ENCODE measurements at places on chromosomes 4 and X.
A peak's percentile ranks its signal among the peaks of the same experiment; 100 is the strongest.

DNA sequence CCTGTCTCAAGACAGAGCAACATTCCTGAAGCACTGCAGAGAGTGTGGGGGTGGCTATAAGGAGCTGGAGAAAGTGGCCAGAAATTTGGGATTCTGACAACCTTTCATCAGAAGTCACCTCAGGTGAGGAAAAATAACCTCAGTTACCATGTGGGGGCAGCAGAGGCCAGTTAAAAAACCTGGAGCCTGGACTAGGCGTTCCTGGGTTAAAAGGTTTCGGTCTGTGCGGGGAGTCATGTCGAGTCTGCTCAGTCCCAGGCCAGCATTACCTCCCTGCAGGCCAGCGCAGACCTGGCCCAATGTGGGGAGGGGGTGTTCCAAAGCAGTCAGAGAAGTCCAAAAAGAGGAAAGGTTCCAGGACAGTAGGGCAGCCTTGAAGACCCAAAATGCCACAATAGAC is 10.9 kb upstream of the NALF2 start:
- no peak for DNase-seq

DNA sequence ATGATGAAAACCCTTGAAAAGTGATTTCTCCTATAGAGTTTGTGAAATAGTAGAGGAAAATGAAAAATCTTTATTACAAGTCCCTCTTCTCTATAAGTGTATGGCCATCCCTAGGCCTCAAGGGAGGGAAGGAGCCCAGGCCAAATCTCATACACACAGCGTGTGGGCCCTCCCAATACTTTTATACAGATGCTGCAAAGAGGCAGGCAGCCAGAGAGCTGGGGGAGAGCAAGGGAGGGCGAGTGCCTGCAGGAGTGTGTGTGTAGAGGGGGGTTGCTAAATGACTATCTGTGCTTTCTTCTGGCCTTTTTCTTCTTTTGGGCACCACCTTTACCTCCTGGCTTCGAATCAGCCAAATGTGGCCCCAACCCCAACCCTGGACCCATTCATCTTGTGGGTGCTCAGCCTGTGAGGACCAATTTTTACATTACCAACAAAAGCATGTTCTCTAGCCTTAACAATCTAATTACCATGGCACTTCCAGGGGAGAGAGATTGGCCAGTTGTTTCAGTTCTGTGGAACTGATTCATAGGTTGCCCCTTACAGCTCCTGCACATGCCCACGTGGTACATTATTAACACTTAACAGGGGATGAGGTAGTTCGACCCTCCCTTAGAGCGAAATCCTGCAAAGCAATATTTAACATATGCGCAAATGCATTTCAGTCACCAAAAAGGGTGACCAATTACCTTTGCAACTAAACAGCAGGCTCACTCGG is 2.0 kb downstream of the GPC3 start:
- no peak for DNase-seq

DNA sequence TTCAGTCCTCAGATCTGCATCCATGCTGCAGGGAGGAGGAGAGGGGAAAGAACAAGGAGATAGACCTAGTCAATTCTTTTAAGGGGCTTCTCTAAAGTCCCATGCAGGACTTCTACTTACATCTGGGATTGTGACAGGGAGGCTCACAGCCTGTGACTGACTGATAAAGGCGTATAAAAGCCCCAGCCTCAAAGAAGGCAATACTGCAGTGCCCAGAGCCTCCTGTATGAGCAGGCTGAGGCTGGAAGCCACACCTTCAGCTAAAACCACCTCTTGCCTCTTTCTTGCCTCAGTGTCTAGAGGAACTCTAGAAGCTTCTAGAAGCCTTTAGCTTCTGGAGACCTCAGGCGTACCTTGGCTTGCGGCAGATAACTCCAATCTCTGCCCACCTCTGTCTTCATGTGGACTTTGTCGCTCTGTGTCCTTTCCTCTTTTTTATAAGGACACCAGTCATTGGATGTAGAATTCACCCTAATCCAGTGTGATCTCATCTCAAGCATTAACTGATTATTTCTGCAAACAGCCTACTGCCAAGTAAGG is 6.0 kb upstream of the ZCCHC4 start:
- DNase-seq = no peak

DNA sequence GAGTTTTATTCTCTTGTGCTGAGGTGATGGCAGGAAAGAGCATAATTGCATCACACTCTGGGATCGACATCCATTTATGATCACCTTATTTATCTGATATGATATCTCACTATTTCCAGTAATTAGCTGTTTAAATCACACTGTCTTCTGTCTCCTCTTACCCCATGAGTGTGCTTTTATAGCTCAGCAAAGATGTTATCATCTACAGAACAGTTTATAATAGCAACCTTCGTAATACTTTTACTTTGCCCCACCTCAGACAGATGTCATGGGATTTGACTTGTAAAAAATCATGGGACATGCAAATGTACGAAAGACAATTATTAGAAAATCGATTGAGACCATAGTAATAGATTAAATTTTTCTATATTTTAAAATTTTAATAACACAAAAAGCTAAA is 1122.3 kb upstream of the PCDH10 start:
- no peak for DNase-seq

DNA sequence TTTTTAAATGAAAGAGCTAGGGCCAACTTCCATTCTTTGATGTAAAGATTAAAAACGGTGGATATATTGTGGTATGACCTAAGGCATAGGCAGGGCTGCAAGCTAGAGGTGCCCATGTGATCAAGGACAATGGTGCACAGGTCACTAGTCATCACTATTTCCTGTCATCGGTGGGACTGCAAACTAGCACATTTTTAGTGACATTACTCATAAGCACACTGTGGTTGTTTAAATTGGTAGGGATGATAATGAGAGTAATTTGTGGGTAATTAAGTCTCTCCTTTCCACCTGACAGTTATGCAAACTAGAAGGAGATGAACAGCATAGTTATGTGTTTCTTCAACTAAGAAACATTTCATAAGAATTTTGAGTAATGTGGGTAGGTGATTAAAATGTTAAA is 85.4 kb downstream of the GPRIN3 start:
- no peak for DNase-seq

GRCh38 chr4:1081689-1082040 is 31.7 kb downstream of the RNF212 start:
- no peak for DNase-seq

GRCh38 chr4:167854881-167855280 is 237.5 kb upstream of the ANXA10 start:
- no peak for DNase-seq

GRCh38 chr4:121226362-121226761 is 62.2 kb upstream of the TNIP3 start:
- no peak for DNase-seq

GRCh38 chrX:107577933-107578332 is 50.4 kb upstream of the PRPS1 start:
- DNase-seq = no peak

- no peak for DNase-seq
Measured at GRCh38 chrX:68511255-68511654, 12.4 kb downstream of the YIPF6 start.

DNA sequence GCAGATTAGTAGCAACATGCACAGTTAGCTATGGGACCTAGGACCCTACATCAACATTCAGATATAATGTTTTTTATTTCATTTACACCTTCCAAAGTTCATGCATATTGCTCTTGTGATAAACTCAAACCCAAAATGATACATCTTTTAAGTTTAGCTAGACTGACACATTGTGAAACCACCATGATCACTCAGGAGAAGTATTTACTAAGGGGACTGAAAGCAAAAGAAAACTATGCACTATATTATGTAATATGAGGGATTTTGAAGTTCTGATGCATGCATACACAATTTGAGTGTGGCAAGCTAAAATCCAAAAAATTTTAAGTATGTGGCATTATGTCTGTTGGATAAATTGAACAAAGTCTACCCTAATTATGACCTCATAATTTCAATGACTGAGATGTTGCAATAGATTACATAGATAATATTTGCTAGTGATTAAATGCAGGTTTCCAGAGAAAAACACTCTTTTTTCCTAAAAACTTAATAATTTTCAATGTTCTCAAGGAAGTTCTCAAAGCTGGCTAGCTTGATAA is 914.8 kb upstream of the GRIA3 start:
- DNase-seq = no peak

DNA sequence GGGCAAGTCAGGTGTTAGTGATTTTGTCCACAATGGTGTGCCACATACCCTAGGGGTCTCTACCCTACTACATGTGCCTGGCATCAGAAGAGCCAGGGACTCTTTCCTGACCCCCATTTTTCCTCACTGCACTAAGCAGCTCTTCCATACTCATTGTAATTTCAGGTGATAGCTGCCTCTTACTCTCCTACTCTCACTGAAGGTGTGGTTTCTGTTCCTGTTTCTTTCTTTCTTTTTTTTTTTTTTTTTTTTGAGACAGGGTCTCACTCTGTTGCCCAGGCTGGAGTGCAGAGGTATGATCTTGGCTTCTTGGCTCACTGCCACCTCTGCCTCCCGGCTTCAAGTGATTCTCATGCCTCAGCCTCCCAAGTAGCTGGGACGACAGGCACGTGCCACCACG is 164.9 kb upstream of the USP9X start:
- DNase-seq = no peak

DNA sequence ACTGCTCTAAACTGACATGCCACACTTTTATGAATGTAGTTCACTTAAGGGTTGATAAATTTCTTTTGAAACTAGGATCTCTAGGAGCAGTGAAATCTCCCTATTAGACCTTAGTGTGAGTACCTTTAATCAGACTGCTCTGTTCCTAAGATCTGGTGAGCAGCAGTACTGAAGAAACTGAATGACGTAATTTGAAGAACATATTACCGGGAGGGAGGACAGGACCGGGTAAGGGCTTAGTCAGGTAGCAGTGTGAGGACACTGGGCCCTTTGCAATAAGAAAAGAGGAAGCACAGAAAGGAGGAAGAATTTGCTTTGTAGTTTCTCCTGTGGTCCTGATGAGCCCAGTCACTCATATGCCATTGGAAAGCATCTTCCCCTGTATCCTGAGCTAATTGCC is 255.2 kb downstream of the THOC2 start:
- no peak for DNase-seq

DNA sequence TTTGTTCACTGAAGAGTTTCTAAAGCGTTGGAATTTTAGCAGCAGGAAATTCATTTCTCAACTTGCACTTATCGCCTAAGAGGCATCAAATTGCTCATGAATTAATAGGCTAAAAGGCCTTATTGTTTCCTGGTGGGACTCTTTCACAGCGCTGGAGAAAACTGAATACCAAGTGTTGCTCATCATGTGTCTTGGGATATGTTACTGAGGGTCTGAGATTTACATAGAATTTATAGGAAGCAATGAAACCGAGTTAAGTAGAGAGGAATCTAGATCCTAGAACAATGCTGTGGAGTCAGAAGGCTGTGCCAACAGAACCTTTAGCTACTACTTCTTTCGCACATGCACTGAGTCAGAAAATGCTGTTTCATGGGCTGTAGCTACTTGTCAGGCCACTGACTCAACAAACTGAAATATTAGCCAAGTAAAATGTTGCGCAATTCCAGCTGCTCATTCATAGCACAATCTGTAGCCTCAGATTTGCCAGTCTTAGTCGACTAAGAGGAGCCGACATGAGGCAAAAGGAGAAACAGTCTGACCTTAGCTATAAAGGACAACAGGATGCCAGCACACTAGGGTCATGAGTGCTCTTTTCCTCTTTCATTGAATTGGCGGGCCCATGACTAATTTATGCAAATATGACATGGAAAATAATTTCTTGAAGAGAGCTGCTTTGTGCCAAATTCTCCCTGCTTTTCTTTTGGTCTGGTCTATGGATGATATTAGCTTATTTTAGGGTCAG is 35.9 kb upstream of the CXCL8 start:
- DNase-seq = peak; percentile 93

- no peak for DNase-seq
Measured at GRCh38 chr4:108649863-108650211, 562 bp upstream of the OSTC start.

DNA sequence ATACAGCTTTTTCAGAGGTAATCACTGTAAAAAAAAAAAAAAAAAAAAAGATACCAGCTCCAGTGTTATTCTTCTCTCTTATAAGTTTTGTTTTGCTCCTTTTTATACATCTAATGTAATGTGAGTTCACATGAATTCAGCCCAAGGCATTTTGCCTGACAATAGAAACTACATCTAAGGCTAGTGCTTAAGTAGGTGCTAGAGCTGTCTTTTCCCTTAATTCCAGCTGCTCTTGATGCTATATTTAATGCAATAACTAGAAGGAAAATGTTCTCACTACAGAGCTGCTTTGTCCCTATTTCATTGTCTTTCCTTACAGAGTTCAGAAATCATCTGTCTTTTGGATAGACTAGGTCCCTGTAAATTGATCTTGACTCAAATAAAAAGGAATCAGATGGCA is 150.1 kb downstream of the NAA11 start:
- no peak for DNase-seq

DNA sequence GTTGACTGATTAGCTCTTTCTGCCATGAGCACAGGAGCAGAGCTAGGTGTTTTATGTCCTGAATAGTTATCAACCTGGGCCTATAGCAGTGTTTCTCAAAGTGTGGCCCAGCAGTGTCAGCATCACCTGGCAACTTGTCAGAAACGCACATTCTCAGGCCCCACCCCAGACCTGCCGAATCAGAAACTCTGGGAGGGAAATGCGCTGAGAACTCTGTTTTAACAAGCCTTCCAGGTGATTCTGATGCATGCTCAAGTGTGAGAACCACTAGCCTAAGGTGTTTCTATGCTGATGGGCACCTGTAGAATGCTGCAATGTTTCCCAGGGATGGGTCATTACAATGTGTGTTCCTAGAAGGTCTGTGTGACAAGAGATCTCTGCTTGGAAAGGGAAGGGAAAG is 257.5 kb downstream of the MID1IP1 start:
- no peak for DNase-seq

DNA sequence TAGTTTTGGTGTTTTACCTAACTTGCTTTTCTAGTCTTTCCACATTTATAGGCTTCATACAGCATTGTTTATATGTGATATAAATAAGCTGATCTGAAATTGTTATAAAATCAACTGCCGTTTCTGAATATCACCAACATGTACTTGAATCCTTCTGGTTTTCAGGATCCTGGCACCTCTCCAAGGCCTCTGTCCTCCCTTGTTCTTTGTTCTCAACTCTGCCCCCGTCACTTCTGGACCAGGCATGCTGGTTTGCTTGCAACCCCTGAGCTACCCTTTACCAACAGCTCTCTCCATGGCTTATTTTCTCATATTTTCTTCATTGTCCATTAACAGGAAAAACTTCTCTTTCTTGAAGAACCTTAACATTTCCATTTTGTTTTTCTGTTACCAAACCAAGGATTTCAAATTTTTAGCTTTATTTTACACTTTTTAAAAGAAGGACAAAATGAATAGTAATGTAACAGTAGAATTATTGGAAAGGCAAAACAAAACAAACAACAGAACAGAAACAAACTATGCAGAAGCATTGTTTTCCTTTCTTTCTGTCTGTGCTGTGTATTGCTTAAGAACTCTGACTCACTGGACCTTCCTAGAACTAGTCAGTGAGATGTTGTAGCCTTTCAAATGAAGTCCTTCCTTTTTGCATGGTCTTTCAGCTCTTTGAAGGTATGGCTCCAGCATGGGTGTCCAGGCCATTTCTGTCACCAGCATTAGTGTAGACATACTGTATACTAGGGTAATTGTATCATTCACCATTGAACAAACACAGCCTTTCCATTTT is 44.8 kb downstream of the BANK1 start:
- DNase-seq = peak; percentile 60

- no peak for DNase-seq
Measured at GRCh38 chrX:118751950-118752783, 24.8 kb downstream of the IL13RA1 start.
